Bone marrow (tissue), 2 donors: ENCODE measurements at places on chromosomes 3 and 15.

GRCh38 chr15:62109437-62109836, 42.7 kb downstream of the C2CD4A start:
- no peak for DNase-seq

- no peak for DNase-seq
These were observed 130.9 kb upstream of the SATB1 start for GRCh38 chr3:18556001-18556408.

GRCh38 chr15:44801364-44801763, 65.0 kb downstream of the TRIM69 start:
- no peak for DNase-seq

DNA sequence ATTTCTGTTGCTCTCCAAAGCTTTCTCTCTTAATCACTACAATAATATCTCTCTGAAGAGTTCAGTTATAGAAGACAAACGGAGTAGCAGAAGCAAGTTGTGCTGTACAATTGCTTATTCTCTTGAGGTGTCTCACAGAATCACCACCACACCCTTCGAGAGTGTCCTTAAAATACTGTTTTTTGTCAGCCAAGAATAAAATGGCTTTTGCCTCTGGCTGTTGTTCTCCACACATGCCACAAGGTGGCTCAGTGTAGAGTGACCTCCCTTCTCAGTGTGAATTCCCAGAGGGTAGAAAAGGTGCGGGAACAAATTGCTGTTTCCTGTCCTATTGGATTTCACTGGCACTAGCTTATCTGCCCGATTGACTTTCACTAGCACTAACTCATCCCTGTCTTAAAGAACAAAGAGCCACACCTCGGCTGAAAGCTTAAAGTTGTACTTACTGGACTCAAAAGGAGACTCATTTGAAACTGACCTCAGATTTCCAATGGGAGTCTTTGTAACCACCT, 134.2 kb upstream of the SATB1 start:
- DNase-seq, result no peak

- DNase-seq, result no peak
These were observed 360.1 kb downstream of the CNTN4 start for GRCh38 chr3:2458816-2459215.

DNA sequence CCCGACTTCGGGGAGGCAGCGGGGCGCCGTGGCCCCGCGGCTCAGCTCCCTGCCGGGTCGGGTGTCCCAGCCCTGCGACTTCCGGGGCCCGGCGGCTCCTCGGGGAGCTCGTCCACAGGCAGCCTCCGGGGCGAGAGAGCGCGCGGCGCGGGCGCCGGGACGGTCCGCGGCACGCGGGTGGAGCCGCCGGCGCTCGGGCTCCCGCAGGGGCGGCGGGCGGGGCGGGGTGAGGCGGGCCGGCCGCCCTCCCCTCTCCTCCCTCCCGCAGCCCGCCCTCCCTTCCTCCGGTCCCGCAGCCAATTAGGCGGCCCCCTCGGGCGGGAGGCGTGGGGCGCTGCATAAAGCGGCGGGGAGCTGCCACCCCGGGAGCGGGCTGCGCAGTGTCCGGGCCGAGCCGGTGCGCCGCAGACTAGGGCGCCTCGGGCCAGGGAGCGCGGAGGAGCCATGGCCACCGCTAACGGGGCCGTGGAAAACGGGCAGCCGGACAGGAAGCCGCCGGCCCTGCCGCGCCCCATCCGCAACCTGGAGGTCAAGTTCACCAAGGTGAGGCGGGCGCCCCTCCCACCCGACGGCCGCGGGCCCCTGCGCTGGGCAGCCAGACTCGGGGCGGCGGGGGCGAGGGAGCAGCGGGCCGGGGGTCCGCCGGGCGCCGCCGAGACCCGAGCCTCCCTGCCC, at the start of gene ALDH1A3:
TSS of gene ALDH1A3 (plus strand) at position 368 of the 675 bp plus-strand sequence. CDS start at position 445, 77 bp downstream.
- DNase-seq, result no peak

- DNase-seq, result no peak
These were observed 253.2 kb downstream of the BBX start for GRCh38 chr3:107775974-107776373.

GRCh38 chr3:61725851-61726333, 164.5 kb downstream of the PTPRG start:
- DNase-seq, result no peak

- DNase-seq, result no peak
These were observed 31.3 kb downstream of the LRRC3B start for GRCh38 chr3:26653811-26654425.

DNA sequence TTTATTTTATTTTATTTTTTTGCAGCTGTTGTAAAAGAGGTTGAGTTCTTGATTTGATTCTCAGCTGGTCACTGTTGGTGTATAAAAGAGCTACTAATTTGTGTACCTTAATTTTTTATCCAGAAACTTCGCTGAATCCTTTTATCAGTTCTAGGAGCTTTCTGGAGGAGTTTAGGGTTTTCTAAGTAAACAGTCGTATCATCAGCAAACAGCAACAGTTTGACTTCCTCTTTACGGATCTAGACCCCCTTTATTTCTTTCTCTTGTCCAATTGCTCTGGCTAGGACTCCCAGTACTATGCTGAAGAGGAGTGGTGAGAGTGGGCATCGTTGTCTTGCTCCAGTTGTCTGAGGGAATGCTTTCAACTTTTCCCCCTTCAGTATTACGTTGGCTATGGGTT, 165.8 kb upstream of the KCNMB2 start:
- no peak for DNase-seq

DNA sequence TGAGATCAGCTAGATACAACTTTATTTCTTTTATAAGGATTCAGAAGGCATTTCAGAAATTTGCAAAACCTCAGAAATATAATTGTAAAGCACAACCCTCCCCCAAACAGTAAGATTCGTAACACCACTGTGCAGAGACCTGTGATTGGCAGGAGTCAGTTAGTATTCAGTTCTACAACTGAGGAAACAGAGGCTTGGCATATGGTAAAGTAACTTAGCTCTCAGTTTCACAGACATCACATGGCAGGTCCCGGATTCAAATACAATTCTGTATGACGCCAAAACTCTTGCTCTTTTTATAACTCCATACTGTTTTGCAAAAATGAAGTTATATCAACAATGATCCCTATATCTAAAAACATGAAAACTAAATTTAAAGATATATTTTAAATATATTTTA, 225.6 kb upstream of the LMCD1 start:
- no peak for DNase-seq

DNA sequence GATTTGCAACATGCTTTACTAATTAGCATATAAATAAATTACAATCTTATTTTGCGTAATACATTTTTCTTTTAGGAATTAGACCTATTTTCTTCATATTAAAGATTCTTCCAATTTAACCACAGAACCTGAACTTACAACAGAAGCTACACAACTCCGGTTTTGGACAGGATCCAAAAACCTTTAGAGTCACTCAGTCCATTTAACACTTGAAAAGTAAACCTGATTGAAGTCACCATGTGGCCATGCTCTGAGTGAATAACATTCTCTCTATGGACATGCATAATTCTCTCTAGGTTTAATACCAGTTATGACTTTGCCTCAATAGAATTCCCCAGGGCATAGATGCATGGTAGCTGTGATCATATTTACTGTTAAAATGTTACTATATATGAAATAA, 751.0 kb downstream of the VGLL3 start:
- DNase-seq, result no peak

GRCh38 chr15:101453123-101454120, 36.1 kb downstream of the PCSK6 start:
- no peak for DNase-seq

DNA sequence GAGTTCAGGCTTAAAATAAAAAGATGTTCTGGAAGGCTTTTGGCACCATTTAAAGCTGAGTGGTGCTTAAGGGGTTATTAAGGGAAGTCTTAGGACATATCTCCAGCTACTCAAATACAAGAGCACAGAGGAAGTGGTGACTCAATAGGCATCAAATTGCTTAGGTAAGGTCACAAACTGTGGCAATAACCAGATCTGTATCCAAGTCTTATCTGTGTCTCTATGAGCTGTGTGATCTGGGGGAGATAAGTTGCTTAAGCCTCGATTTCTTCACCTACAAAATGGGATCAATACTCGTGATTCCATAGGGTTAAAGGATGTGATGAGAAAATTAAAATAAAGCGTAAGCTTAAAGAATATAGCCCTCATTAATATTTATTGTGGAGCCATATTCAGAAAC, 7.6 kb downstream of the HDC start:
- no peak for DNase-seq

DNA sequence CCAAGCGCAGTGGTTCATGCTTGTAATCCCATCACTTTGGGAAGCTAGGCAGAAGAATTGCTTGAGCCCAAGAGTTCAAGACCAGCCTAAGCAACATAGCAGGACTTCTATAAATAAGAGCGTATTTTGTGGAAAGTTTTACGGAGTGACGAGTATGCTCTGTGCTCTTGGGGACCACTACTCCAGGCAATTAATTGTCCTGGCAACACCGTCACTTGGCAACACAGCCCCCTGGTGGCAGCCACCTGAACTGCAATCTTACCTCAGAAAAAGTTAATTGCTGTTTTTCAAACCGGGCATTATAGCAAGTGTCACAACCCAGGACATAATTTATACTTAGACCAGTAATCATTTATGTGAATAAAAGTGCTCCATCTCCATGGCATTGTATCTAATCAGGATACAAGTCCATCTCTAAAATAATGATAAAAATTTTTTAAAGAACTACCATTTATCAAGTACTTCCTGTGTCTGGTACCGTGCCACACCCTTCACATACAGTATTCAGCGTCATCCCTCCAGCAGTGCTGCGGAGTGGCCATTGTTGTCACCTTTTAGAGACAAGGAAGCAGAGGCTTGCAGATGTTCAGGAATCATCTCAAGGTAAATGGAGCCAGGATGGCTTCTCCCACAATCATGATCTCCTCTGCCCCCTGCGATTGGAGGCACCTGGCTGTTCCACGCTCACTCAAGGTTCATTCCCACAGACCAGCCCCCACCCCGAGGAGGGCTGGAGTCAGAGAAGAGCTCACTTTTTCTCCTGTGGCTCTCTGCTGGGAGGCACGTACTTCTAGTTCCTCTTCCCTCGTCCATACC, 34.5 kb downstream of the PLA2G4D start:
- peak; percentile 19 for DNase-seq

DNA sequence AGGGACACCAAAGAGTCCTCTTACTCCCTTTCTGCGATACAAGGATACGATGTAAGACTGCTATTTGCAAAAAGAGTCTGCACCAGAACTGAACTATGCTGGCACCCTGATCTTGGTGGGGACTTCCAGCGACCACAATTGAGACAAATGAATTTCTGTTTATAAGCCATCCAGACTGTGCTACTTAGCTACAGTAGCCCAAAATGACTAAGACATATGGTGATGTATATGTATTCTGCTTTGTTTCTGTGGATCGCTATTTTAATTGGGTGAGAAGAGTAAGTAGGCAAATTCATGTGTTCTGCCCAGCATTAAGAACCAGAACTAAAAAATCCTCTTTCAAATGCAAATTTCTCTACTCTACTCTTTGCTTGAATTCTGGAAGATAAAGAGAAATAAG, 720.9 kb downstream of the DIPK2A start:
- no peak for DNase-seq

- DNase-seq, result no peak
These were observed 2.0 kb downstream of the SRGAP3 start for GRCh38 chr3:9247361-9247940.
